CMK (cell line): ENCODE measurements at places on chromosomes 2 and 18.

DNA sequence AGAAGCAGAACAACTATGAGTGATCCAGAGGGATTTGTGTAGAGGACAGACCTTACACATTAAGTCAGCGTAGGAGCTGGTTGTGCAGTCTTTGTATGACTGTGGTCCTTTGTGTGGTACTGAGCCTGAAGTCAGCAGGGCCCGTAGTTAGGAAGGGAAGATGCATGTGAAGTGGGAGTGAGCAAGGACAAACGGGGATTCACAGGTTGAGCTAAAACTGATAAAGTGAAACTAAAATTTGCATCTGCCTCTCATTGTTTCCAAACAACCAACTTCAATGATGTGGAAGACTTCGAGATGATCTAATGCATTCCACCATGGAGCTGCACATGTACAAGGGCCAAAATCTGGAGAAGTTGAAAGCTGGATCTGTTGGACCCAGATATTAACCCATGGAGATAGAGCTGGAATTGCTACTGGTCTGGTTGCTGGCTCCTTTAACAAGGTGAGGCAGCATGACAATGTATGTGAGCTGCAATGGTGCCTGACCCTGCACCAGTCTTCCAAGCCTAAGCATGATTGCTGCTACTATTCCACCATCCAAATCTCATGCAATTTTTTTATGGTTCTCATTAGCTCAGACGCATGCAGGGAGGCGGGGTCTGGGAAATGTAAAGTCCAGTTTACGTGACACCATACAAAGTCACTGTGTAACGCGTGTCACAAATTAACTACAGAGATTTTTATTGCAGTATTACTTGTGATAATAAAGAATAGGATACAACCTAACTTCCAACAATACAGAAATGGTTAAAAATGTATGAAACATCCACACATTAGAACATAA lies 12.1 kb upstream of the CYBRD1 start:
- DNase-seq = no peak

- DNase-seq = no peak
Measured at GRCh38 chr2:122081751-122082150, 326.3 kb downstream of the TSN start.

- DNase-seq = no peak
Measured at GRCh38 chr2:201882353-201883090, 76.2 kb downstream of the CDK15 start.

GRCh38 chr2:239749272-239749873 lies 275.8 kb downstream of the NDUFA10 start:
- DNase-seq = no peak

- DNase-seq = no peak
Measured at GRCh38 chr18:61893309-61893970, 633 bp upstream of the RNF152 start.

- no peak for DNase-seq
Measured at GRCh38 chr2:83695037-83695436, 764.0 kb downstream of the SUCLG1 start.

DNA sequence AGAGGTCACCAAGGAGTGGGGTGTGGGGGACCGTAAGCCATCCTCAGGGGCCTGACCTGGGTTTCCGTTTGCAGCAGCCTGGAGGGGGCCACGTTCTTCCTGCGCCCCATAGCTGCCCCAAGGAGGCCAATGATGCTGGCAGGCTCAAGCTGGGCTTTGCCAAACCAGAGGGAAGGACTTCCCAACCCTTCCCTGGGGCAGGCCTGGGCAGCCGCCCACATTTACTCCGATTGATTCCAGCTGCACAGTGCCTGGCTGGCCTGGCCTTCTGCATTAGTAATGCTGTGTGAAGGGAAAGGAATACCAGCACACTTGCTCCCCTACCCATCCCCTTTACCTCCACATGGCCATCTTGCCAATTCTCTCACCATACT lies 360.6 kb upstream of the SLC14A2 start:
- DNase-seq = no peak

GRCh38 chr2:216850665-216851322 lies 9.1 kb downstream of the TNP1 start:
- no peak for DNase-seq

DNA sequence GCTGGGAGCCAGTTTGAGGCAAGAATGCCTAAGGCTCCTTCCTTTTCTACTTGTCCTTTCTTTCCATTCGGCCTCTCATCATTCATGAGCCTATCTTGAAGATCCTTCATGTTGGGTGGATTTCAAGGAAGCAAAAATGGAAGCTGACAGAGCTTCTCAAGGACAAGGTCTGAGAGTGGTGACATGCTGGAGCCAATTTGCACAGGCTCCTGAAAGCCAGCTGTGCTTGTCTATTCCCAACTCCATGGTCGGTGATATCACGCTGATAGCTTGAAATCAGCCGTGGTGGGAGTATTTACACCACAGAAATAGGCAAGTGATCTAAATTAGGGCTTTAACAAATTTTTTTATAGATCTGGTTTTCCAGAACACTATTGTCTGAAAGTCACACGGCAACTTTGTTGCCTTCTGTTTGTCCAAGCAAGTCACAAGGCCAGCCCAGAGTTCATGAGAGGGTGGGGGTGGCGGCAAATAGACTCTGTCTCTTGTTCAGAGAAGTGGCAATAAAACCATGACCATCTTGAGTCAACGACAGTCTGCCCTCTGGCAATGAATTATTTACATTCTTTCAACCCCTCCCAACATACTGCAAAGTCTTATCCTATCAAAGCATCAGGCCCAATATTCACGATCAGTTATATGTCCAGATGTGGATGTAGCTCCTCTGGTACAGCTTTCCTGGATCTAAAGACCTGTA lies 49.9 kb upstream of the SLC35F5 start:
- DNase-seq = no peak
